ENCODE measurements at places on chromosomes 12 and 14. TPM values are rescaled to one million over a fixed set of nuclear protein-coding genes. Genes with fewer than 3 reads are reported as not detected.

- no peak for DNase-seq
These were observed 270.2 kb upstream of the FOXG1 start for GRCh38 chr14:28496364-28496763.

CCDC177 gene
- not detected for polyA plus RNA-seq

FAM181A gene
- polyA plus RNA-seq = 3.4 TPM

DNA sequence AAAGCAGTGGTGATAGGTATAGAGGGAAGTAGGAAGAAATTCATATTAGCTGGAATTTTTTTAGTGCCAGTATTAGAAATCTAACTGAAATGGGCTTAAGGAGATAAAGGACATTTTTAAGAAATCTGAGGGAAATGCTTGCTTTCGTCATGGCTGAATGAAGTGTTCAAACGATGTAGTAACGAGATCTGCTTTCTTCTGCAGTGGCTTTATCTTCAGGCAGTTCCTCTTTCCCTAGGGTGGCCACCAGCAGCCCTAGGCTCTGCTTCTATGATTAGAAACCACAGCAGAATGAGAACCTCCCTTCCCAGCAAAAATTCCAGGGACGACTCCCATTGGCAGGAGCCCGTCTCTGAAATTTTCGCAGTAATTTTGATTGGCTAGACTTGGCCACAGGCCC is 163.9 kb upstream of the FRMD6 start:
- DNase-seq = no peak

NKX2-1 gene
- polyA plus RNA-seq = 53.4 TPM
